ENCODE measurements at places on chromosomes 3 and 15. TPM values are rescaled to one million over a fixed set of nuclear protein-coding genes. Genes with fewer than 3 reads are reported as not detected.

RFT1 gene
- 33.6 TPM for total RNA-seq

CCR8 gene
- not detected for total RNA-seq

CLASP2 gene
- 36.3 TPM for total RNA-seq

IL5RA gene
- total RNA-seq = not detected

Measured in HCT116 (cell line).